ENCODE measurements at places on chromosomes 1 and 21. TPM values are rescaled to one million over a fixed set of nuclear protein-coding genes. Genes with fewer than 3 reads are reported as not detected.

Gene AQP10
- 0.70 TPM for total RNA-seq

Gene ELOA
- total RNA-seq, result 28.8 TPM

Gene ALG14
- 4.7 TPM for total RNA-seq

Gene NCAM2
- total RNA-seq, result 2.8 TPM

Gene SLAMF9
- total RNA-seq, result not detected

Gene PRDM2
- total RNA-seq, result 44.5 TPM

Gene CPLANE2
- 10.6 TPM for total RNA-seq

Gene WNT2B
- total RNA-seq, result 5.7 TPM

Gene IVL
- not detected for total RNA-seq

DNA sequence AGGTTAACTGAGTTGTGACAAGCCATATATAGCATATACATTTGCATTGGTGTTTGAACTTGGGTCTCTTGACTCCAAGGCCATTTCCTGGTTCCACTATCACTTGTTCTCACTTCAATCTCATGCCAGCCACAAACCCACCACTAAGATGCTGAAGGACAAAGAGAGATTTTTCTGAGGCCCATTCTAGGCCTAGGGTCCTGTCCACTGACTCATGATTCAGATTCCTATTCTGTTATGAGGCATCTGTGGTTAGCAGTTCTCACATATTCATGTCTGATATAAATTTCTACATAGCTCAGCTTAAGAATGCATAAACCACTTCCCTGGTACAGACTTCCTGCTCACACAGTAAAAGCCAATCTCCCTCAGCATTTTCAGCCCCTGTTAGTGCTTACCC lies 326.1 kb upstream of the BEND5 start:
- no peak for DNase-seq

GRCh38 chr1:2248127-2248826 lies 20.2 kb downstream of the SKI start:
- DNase-seq, result no peak

DNA sequence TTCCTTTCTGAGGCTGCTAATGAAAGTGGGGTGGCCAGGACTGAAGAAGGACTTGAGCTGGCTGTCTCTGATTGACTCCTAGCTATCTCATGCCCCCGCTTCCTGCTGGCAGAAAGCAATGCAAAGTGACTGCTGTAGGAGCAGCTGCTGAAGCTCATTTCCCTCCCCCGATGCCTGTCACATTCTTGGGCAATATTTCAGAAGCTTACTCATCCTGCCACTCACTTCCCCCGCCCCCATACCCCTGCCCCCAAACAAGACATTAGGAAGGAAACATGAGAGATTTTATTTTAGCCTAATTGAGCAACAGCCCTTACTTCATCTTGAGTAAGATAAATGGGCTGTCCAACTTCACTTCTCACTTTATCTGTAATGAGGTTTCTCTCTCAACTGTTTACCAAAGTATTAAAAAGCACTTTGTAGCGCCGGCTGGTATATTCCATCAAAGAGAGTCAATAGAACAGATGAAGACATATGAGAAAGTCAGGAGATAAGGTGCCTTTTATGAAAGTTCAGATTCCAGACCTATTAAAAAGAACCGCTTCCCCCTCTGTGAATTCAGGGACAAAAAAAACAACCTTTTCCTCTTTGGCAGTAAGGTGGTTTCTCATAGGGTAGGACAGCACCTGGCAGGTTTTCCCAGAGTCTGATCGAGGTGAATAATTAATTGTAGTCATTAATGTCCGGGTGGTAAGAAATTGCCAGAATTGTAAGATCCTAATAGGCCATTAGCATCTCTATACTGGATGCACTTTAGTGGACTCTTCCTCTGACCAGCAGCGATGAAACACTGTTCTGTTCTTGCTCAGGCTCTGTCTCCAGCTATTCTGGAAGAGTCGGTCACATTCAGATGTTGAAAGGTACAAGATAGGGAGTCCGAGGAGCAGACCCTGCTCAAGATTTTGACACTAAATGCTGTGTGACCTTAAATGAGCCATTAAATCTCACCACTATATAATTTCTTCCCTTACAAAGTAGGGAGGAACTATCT lies 70.2 kb downstream of the SH3GLB1 start:
- peak; percentile 92 for DNase-seq

GRCh38 chr1:218557731-218558130 lies 212.6 kb downstream of the TGFB2 start:
- DNase-seq, result no peak

DNA sequence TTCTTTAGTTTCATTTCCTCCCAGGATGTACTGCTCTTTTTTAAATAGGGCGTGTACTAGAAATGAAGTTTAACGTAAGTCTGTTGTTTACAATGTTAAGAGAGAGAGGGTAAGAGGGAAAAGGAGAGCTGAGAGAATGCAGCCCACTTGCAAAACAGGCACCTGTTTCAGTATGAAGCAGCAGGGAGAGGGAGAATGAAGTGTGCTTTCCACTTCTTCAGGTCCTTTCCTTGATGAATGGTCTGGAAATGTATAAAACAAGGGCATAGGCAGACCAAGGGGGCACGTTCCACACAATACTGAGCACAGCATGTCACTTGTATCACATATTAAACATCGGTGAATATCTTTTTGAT lies 2.0 kb downstream of the KCNA3 start:
- no peak for DNase-seq

GRCh38 chr1:171257607-171258076 lies 9.3 kb downstream of the FMO1 start:
- DNase-seq, result no peak

DNA sequence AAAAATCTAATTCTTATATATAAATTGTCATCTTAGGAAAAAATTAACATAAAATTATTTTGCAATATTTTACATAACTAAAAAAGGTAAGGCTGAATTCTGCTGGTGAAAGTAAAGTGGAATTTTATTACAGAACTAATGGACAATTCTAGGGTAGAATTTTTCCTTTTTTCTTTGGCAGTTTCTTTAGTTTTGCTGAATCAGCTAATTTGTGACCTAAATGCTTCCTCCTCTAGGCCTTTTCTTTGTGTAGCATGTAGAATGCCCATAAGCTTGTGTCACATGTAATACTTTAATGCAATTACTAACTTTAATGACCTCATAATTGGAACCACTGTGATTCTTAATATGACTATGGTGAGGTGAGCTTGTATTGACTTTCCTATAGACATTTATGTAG lies 1378.4 kb upstream of the ADGRL4 start:
- DNase-seq, result no peak

GRCh38 chr1:21886486-21887215 lies 50.5 kb downstream of the HSPG2 start:
- no peak for DNase-seq

- no peak for DNase-seq
These were observed 48.0 kb upstream of the RXRG start for GRCh38 chr1:165492845-165493373.

DNA sequence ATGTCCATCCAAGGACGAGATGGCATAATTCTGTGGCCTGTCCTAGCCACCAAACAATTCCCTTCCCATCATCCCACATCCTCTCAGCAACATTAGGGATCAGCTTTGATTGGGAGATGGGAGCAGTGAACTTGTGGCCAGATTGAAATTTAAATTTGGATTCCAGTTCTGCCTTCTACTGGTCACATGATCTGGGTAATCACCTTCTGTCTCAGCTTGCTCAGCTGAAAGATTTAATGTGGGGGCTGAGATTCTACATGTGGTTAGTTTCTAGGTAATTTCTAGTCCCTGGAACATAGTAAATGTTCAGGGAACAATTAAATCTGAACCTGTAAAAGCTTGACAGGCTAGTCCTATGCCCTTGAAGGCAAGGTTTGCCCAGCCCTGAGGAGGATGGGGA lies 3.2 kb downstream of the MYOCOS start:
- DNase-seq, result no peak

DNA sequence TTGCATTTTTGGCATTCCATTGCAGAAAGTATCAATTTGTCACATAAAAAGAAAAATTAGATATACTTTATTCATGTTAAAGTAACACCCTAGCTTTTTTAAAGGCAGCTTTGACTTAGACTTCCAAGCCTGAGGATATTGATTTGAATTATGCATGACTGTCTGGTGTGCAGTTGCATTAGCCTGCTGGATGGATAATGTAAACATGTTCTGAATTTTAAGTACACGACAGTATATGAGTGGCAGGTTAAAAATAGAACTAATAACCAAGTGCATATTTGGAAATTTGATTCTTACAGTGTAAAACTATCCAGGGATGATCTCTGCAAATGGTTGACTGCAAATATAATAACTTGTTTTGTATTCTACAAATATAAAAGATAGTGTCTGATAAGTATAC lies 124.0 kb downstream of the SYT14 start:
- no peak for DNase-seq

DNA sequence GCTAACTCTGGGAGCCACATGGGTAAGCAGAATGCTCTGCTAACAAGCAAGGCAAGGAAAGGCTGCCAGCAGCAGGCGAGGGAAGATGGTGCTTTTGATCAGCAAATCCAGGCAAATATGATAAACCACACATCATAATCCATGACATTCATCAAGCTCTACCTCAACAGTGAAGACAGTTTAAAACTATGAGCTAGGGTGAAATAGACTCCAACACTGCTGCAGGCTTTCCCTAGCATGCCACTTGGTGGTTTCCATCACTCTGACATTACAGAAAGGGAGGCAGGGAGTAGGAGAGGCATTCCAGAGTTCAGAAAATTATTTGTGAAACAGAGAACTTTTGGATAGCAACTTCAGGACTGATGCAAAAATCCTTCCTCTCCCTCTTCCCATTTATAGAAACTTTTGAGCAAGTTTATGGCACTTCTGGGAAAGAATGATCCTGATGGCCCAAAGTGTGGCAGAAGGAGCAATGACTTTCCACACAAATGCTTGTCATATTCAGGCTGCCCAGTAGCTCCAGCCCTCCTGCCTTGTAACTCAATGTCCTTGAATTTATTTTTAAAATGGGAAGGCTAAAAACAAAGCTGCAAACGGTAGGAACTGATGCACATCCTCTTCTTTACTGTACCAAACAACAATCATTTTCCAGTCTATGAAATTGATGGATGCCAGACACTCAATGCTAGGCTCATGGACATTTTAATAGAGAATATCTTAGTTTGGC lies 70.8 kb downstream of the SMYD2 start:
- DNase-seq, result no peak

- no peak for DNase-seq
These were observed 24.1 kb downstream of the MROH9 start for GRCh38 chr1:170959385-170959784.

- no peak for DNase-seq
These were observed 514.9 kb upstream of the PKN2 start for GRCh38 chr1:88169139-88169538.

DNA sequence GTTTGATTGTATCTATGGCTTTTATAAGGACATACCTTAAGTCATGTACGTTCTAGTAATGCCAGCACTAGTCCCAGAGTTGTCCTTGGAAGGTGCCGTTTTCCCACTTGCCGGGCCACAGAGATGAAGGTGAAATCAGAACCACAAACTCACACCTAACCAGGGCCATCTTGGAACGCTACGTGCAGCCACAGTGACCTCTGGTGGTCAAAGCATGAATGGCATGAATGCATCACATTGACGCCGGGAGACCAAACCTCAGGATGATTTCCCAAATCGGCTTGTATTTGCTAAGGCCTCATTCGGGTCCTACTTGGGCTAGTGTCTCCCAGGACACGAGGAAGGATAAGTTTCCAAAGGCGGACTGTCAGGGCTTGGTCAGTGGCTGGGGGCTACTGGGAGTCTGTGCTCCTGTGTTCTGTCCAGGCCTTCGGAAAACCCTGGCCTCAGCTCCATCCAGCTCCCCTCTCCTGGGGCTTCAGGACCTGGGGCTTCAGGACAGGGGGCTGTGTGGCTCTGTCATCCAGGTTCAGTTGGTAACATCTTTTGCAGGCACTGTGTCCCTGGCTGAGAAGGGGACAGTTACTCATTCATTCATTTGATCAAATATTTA lies 260.5 kb downstream of the PRDM2 start:
- peak; percentile 81 for DNase-seq

DNA sequence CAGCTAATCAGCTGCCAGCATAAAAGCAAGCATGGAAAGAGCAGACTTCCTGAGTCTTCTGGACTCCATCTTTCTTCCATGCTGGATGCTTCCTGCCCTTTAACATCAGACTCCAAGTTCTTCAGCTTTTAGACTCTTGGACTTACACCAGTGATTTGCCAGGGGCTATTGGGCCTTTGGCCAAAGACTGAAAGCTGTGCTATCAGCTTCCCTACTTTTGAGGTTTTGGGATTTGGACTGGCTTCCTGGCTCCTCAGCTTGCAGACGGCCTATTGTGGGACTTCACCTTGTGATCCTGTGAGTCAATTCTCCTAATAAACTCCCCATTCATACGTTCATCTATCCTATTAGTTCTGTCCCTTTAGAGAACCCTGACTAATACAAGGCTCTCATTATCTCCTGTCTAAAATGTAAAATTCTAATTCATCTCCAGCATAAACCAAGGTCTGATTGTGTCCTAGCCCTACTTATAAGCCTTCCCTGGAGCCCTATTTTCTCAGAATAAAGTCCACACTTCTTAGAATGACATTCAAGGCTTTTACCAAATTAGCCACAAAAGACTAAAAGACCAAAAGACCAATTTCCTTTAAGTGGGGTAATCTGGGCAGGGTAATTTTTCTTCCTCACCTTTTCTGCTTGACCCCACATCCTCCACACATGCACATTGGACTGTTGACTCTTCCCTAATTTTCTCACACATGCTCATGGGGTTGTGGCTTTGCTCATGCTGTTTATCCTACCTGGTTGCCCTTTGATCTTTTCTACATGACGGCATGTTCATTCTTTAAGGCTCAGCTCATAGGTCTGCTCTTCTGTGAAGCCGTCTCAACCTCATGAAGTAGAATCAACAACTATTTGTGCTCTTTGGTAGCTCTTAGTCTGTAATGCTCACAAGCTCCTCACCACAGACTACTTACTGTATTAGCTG lies 18.1 kb upstream of the ENAH start:
- no peak for DNase-seq

DNA sequence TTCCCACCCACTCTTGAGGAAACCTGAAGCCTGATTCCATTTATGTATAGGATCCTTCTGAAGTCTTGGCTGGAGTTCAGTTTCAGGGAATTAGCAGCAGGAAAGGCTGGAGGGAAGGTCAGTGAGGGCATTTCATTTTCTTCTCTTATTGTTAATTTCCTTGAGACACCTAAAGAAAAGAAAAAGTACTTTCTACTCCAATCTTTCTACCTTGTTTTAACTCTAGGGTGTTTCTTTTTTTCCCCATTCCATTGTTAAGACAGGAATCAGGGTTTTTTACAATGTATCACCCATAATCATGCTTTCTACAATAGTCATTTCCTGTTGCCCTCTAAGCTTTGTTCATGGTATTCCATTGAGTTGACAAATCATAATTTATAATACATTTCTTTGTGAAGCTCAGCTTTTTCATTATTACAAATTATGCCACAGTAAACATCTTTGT lies 27.4 kb downstream of the SNRPE start:
- DNase-seq, result no peak

All from cardiac septum (tissue), 1 donor.